ENCODE measurements at places on chromosomes 5 and 9. TPM values are rescaled to one million over a fixed set of nuclear protein-coding genes. Genes with fewer than 3 reads are reported as not detected.

SLC22A4 gene
- 6.5 TPM for total RNA-seq

PCDHB12 gene
- total RNA-seq = 1.7 TPM

PTGER4 gene
- total RNA-seq = 4.8 TPM

ZNF483 gene
- total RNA-seq = 9.6 TPM

IL11RA gene
- total RNA-seq = 92.2 TPM

TPPP gene
- 26.7 TPM for total RNA-seq

CEP78 gene
- total RNA-seq = 4.3 TPM

C1QTNF2 gene
- total RNA-seq = 4.3 TPM

C9orf152 gene
- not detected for total RNA-seq

FBN2 gene
- total RNA-seq = 1.7 TPM

THBS4 gene
- total RNA-seq = 4.5 TPM

EIF4EBP3 gene
- 24.0 TPM for total RNA-seq

INSYN2B gene
- 0.25 TPM for total RNA-seq

GRXCR2 gene
- total RNA-seq = 16.0 TPM

Data from right cardiac atrium (tissue), 5 donors.